ENCODE measurements at places on chromosomes 5 and 9.

DNA sequence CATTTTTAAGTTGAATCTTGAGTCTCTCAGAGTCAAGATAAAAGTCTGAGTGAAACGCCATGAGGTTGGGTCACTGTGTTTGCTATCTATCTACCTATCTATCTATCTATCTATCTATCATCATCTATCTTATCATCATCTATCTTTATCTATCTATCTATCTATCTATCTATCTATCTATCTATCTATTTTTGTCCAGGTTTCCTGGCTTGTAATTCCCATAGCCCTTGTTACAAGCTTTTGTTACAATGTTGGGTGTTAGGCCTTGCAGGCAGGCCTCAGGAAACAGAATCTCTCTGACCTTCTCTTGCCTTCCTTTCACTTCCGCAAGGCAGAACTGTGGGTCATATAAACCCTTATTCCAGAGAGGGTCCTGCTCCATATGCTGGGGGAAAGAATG lies 12.6 kb upstream of the KIAA1958 start:
- DNase-seq: no peak

- DNase-seq: no peak
Observed at GRCh38 chr5:80268916-80269315, 13.1 kb upstream of the SERINC5 start.

GRCh38 chr9:125330587-125330986 lies 69.0 kb downstream of the GAPVD1 start:
- DNase-seq: no peak

GRCh38 chr5:18420711-18421110 lies 786.5 kb downstream of the TAF11L14 start:
- DNase-seq: no peak

DNA sequence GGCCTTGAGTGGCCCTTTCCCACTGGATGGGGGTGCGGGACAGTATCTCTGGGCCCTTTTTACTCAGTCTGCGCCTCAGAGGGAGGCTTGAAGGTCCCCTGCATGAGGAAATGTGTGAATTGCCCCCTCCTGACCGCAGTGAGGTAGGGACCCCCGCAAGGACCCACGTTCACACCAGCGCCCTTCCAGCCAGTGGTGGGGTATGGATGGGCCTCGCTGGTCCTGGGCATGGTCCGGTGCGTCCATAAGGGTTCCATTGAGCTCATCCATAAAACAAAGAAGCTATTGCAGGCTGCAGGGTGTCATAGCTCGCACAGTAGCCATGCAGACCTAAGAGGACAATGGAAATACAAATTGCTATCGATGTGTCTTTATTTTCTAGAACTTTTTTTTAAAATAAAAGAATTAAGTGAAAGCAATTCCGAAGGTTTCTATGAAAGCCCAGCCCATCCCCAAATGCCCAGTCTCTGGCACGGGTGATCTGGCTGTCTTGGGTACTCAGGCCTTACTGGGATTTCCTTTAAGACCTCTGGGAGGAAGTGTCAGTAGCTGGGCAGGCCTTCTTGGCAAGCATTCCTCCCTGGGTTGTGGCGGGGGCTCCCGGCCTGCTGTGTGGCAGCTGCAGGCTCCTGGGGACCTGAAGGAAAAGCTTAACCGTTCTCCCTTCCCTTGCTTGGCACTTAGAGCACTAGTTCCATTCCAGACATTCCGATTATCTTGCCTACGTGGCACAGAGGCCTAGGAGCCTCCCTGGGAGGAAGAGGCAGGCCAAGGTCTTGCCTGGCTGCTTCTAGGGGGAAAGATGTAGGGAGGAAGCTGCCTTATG lies 1.5 kb upstream of the SEMA5A start:
- peak; percentile 90 for DNase-seq

DNA sequence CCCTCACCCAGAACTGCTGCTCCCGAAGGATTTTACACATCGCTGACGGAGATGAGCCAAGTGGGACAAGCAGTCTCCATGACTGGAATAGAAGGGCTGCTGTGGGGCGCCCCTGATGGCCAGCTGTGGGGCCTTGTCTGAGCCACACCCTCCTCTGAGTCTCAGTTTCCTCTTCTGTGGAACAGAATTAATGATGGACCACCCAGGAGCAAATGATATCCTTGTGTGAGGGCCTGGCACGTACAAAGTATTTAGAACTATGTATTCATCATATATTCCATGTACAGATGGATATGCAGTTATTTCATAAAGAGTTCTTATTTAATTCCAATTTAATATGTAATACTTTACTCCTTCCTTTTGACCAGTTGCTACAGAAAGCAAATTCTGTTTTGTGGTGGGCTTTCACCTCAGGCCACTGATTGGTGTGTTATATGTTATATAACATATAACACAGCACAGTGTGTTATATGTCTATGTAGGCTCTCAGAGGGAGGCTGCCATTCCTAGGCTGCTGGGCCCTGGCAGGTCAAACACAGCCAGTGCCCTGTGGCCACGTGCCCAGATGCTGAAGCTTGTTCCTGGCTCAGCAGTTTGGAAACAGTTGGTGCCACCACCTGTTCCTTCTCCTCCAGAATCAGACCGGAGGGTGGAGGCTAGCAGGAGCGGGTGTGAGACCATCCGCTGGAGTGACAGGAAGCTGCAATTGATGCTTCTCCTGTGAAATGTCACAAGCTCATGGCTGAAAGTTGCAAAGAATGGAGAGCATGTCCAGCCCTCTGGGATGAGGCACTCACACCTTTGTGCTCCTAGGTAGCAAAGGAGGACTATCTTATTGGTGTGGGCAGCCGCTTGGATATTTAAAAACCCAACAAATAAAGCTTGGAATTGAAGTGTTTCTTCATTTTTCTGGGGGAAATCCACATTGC lies 4.4 kb upstream of the FGD3 start:
- DNase-seq: no peak

- DNase-seq: no peak
Observed at GRCh38 chr5:139584137-139584536, 23.0 kb downstream of the UBE2D2 start.

DNA sequence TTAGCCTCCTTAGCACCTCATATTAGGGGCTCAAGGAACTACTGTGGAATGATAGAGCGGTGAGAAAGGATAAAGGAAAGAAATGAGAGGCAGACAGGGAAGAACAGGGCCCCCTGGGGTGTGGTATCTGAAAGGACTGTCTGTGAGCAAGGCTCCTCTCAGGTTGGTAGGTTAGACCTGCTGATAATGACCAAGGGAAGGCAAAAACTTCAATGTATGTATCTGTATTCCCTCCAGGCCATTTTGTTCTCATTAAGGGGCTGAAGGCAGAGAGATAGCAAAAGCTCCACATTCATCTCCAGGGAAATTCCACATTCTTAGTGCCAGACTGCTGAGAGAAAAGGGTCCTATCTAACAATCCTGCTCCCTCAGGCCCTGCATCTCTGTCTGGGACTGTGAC lies 28.6 kb downstream of the TRIM32 start:
- DNase-seq: no peak

All from fibroblast of skin of right biceps (primary cell).